ENCODE measurements at places on chromosomes 7 and 10.

DNA sequence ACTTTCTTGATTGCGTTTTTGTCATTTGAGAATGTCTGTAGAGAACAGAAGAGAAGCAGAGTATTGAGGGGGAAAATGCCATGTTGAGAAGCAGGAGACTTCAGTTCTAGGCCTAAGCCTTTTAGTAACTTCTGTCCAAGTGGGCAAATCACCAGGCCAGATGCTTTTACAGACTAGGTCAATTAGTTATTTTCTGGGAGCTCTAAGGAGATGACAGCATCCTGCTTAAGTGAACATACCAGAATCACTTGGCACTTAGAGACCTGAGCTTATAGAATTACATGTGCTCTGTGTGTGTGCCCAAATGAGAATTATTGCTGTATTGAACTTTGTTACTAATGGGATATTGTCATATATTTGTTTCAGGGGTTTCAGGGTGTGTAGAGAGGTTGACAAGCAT is 24.0 kb downstream of the AGK start:
- DNase-seq = no peak

GRCh38 chr10:124611738-124612137 is 132.4 kb downstream of the FAM53B start:
- no peak for DNase-seq

DNA sequence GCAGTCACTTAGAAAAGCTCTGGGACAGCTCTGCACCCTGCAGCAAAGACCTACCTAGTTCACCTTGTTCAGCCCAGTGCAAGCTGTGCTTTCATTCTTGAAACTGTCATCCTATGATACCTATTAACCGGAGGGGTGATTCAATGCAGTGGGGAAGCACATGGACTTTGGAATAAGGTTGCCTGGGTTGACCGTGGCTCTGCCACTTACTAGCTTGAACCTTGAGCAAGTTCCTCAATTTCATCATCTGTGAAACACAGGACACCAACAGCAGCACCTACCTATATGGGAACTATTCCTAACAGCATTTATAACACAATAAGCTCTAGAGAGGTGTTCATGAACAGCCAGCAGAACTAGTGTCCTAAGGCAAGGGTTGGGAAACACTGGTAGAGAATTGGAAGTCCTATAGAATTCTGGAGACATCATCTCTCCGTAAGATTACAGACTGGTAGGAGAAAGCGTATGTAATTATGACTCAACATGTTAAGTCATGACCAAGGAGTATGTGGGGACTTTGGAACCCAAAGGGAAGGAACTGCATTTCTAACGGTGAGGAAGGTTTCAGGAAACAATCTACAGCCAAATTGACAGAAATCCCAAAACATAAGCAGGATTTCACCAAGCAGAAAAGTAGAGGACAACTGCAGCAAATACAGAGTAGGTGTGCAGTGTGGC is 270.0 kb downstream of the USP6NL start:
- no peak for DNase-seq

DNA sequence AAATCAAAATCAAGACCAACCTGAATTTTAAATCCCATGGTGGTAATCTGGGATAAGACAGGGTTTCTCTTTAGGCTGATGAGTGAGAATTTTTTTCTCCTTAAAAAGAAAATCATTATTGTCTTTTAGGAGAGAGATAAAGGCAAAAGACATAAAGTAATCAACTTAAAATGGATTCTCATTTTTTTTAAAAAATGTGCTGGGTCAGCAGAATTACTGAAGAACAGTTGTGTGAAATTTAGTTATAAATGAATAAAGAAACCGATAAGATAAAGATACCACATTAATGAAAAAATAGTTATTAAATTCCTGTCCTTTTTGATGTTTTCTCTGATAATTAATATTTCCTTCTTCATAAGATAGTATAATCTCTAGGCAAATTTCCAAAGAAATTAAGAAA is 161.3 kb upstream of the YAE1 start:
- no peak for DNase-seq

DNA sequence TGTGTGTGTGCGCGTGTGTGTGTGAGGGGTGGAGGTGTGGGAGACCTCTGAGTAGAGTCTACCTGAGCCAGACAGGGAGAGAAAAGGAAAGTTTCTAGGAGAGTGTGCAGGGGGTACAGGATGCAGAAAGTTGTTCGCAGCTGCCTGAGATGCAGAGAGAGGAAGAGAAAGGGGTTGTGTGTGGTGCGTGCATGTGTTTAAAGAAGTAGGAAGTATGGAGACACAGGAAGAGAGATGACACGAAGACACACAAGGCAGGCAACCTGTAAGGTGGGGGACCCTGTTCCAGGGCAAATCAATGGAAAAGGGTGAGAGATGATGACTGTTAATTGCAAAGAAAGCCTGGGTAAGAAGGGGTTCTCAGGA is 52.2 kb downstream of the C10orf105 start:
- no peak for DNase-seq

DNA sequence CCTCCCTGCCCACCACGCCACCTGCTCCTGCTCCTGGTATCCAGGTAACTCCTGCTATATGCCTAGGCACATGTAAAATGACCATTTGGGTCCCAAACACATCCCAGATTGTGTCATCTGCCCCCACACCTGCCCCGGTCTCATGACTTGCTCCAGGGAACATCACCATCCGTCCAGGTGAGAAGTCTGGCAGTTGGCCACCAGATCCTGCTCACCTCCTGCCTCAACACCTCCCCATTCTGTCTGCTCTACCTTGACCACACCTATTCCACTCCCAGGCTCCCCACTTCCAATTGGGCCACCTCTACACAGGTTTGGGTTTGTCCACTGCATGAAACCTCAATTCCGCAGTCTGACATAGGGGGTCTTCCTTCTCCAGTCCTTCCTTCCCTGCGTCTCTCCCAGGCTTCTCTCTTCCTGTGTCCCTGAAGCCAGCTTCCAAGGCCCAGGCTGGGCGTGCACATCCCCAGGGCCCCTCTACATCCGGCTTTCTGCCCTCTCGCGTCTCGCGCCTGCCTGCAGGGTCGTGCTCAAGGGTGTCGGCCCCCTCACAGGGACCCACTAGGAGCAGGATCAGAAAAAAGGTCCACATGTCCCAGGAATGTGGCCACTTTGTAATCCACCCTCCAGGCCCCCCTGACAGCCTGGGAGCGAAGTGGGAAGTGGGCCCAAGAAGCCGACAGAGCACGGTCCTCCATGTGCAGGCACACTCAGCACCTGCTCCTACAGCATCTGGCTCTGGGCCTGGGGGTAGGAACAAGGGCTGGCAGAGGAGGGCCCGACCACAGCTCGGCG is 49.3 kb upstream of the DAGLB start:
- DNase-seq = no peak

GRCh38 chr10:88982366-88982765 is 8.2 kb upstream of the FAS start:
- no peak for DNase-seq

DNA sequence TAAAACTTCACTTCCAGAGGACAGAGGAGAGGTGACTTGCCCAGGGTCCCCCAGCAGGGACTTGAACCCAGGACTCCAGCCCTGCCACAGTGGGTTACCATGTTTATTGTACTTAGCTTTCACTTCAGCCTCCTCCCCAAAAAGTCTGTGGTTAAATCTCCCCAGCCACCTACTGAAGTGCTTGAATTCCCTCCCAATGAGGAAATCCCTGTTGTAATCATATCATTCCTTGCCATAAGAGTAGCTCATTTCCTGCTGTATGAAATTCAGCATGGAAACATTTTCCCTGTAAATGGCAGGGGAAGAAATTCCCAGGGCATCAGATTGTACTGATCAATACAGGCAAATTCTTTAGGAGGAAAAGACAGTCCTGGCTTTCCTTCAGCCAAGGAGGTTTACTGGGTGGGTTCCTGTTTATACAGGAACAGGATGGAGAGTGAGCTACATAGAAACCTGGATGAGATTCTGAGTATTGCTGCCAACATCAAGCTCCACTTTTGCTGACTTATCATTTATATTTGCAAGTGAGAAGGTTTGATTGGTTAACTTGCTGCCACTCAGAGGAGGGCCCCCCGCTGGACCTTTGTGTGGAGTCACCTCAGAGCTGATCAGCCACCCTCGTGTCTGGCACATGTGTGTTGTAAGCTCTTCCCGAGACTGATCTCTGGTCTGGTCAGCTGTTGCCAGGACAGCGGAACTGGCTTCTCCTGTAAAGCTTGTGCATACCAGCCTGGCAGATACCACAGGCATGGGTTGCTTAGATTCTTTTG is 16.4 kb upstream of the PDZD8 start:
- no peak for DNase-seq

GRCh38 chr7:159028508-159029401 is 115.9 kb downstream of the VIPR2 start:
- DNase-seq = no peak

DNA sequence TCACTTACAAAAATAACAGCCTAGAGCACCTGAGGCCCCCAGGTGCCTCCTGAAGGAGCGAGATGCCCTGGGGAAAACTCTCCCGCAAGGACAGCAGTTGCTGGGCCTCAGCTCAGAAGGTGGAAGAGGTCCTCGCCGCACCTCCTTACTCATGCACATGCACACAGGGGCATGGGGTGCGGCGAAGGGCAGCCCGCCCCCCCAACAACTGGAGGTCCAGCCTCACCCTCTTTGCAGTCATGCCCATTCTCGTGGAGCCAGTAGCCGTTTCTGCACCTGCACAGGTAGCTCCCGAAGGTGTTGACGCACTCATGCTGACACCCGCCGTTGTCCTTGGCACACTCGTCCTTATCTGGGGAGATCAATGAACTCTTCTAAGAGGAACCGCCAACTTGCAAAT is 19.9 kb upstream of the OPALIN start:
- DNase-seq = no peak

DNA sequence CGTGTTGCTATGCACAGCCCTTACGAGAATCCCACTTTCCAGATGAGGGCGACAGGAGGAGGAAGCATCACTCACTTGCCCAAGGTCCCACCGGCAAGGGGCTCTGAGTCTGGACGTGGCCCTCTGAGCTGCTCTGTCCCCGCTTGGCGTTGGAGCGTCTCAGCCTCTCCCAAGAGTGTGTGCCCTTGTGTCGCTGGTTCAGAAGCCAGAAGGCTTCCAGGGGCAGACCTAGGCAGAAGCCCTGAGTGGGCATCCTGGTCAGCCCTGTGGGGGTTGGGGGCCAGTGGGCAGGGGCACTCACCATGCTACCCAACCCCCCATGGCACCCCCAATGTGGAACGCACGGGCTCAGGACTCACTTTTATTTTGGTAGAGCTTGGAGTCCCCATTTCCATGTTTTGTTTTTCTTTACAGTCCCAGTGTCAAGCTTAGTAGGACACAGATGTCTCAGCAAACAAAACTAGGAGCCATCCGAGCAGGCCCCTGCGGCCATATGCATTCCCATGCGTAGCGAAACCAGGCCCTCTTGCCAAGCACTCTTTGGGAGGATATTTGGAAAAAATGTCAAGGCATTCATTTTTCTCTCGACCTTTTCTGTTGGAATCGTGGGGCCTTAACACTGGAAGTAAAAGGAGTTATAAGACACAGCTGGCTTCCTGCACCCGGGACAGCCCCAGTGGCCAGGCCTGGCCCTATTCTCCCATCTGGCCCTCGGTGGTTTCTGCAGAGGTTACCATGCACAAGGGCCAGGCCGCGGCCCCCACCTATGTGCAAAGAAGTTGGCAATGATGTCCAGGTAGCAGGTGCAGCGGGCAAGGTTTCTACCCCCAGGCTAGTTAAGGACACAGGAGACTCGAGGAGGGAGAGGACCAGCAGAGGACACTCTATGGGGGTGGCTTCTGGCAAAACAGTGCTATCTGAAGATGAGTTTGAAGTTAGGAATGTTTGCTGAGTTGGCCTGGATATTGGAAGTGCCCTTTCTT is 97.0 kb downstream of the LHPP start:
- DNase-seq = no peak

DNA sequence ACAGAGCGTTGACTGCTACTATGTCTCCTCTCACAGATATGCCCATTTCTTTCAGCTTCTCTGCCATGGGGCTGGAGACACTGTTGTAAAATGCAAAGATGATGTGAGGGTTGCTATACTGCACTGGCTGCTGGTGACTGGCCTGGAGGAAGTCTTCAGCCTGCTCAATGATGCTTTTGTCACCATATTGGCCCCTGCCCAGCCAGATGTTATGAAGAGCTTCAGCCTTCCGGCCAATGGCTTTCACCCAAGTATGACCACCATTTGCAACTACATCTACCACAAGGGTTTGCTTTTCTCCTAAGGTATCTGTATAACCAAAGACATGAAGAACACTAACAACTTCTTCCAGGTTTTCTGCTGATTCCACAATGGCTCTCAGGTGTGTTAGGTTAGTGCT is 1.6 kb downstream of the C7orf25 start:
- no peak for DNase-seq

DNA sequence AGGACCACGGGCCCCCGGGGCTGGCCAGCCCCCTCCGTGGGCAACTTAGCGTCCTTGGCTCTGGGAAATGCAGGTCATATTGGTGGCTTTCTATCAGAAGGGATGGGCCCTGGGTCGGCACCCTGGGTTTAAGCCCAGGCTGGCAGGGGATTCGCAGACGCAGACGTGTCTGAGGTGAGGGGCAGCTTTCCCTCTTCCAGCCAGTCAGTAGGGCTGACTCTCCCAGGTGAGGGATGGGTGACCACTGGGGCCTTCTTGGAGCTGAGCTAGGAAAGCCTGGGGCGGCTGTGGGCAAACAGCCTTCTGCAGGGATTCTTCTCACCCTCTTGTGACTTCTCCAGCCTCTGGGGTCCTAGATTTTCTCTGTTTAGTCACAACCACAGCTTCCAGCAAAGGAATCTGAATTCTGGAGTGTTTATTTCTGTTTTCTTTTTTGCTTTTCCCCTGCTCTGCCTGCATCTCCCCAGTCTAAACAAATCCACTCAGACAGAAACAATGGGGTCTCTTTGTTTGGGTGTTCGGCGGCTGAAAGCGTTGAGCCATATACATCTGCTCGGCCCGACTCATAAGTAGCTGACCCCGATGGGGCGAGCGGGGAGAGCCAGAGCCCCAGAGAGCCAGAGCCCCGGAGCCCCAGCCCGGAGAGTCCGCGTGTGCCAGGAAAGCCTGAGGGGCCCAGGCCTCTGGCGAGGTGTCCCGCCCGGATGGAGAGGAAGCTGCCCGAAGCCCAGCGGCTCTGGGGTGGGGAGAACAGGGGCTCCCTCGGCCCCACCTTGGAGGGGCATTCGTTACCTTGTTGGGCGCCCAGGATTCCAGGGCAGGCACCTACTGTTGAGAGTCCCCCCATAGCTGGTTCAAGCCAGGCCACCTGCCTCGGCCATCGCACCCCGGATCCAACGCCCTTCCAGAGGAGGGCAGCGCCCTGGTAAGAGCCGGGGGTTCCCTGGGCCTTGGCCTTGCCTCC is 2.0 kb downstream of the MNX1 start:
- DNase-seq = no peak

- DNase-seq = no peak
Observed at GRCh38 chr7:65798111-65799075, 74.5 kb upstream of the VKORC1L1 start.
